ENCODE measurements at places on chromosomes 12 and 14.

GRCh38 chr14:62143245-62143644, 381.0 kb downstream of the SNAPC1 start:
- DNase-seq, result no peak

- DNase-seq, result no peak
These were observed 805.6 kb downstream of the NRXN3 start for GRCh38 chr14:78975734-78976133.

DNA sequence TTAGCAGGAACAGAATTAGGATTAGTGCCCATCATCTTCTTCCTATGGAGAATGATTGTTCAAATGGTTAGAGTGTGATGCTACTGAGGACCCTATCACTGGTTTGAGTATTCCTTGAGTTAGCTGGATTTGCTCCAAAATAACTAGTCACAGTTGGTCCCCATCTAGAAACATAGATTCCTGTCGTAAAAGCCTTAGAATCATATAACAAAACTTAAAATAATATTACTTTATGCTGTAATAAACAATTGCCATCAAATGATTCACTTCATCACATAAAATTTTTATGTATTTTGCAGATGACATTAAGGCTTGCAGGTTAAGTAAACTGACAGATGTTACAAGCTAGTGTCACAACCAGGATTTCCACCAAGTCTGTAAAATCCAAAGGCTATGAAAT, 209.8 kb downstream of the CCER1 start:
- no peak for DNase-seq

GRCh38 chr12:18476861-18477260, 215.5 kb downstream of the PIK3C2G start:
- DNase-seq, result no peak

GRCh38 chr14:61102549-61103466, 121.8 kb downstream of the SLC38A6 start:
- DNase-seq, result no peak

DNA sequence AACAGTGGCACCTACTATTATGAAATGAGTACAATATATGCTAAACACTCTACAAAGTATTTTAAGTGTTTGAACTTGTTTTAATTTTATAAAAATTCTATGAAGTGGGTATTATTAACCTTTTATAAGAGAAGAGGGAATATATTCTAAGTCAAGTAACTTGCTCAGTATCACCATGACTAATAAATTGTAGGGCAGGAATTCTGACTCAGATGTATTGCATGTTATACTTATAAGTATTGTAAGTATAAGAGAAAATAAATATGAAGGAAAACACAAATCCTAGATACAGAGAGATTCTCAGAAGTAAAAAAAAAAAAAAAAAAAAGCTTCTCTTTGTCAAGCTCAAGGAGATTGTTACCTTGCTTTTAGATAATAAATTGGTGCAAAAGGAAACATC, 893.2 kb downstream of the SLC16A7 start:
- no peak for DNase-seq

DNA sequence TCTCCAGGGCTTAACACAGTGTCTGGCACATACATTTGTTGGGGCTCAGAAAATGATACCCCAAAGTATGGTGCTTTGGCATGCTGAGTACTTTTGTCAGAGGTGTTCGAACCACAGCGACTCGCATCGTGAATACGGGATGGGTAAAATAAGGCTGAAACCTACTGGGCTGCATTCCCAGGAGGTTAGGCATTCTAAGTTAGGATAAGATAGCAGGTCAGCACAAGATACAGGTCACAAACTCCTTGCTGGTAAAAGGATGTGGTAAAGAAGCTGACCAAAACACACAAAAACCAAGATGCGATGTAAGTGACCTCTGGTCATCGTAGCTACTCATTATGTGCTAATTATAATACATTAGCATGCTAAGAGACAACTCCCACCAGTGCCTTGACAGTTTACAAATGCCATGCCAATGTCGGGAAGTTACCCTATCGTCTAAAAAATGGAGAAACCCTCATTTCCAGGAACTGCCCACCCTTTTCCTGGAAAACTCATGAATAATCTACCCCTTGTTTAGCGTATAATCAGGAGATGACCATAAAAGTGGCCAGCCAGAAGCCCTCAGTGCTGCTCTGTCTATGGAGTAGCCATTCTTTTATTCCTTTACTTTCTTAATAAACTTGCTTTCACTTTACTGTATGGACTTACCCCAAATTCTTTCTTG, 3.3 kb upstream of the AEBP2 start:
- DNase-seq, result no peak

- no peak for DNase-seq
These were observed 4.4 kb upstream of the ARHGAP5 start for GRCh38 chr14:32072676-32073075.

GRCh38 chr12:48024735-48025134, 20.5 kb upstream of the COL2A1 start:
- DNase-seq, result no peak

DNA sequence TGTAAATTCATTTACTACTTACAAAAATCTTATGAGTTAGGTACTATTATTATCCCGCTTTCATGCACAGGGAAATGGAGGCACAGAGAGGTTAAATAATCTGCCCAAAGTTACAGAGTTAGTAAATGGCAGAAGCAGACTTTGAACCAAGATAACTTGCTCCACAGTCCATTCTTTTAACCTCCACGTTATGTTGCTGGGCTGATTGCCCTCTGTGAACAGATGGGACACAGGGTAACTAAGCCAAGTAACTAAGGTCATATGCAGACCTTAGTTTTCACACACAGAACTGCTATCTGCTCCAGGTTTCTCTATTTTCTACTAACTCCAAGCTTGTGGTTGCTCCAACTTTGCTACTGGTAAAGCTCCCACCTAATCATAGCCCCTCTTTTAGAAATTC, 147.1 kb upstream of the IFNG-AS1 start:
- DNase-seq, result no peak

DNA sequence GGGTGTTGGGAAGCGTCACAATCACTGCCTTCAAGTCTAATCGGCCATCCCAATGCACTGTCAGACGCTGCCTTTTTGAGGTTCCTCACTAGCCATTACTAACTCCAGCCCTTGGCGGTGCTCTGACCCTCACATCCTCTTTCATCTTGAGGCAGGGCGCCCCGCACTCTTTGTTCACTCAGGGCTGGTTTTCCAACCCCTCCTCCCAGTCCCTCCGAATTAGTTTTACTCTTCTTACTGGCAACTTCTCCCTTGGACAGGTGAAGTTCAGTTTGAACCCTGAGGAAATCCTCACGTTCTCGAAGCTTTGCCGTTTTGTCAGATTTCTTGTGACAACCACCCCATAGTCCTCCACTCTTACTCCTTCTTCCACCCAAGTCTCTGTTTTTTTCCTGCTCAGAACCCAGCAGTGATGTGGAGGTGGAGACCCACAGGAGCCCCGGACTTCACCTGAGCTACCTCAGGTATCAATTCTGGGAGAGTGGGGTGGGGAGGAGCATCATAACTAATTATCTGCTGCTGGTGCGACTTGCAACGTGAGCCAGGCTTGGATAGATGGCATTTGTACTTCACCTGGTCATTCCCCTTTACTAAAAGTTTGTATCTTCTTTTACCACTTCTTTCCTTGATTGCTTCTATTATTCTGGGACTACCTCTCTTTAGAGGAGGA, 757 bp downstream of the ZC3H10 start:
- no peak for DNase-seq

- DNase-seq, result no peak
These were observed 29.6 kb upstream of the TSPAN8 start for GRCh38 chr12:71187379-71187778.

GRCh38 chr12:76898442-76898841, 19.6 kb upstream of the CSRP2 start:
- DNase-seq, result no peak

DNA sequence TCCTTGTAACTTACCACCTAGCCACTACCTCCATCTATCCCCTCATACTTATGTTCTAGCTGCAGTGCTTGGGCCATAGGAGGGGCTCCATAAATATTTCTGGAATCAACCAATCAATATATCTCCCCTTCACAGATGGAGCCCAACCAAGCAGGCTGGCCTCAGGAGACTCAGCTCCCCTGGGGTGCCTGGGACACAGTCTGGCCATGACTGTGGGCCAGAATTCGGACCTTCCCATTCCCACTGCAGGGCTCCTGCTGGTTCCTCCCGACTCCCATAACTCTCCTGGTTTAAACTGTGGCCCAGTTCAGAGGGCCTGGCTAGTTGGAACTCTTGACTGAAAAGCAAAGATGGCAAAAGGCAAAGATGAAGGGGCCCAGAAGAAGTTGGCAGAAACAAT, 13.0 kb downstream of the TTC7B start:
- no peak for DNase-seq

GRCh38 chr14:69708586-69709560, 58.1 kb upstream of the SRSF5 start:
- DNase-seq, result peak; percentile 36

DNA sequence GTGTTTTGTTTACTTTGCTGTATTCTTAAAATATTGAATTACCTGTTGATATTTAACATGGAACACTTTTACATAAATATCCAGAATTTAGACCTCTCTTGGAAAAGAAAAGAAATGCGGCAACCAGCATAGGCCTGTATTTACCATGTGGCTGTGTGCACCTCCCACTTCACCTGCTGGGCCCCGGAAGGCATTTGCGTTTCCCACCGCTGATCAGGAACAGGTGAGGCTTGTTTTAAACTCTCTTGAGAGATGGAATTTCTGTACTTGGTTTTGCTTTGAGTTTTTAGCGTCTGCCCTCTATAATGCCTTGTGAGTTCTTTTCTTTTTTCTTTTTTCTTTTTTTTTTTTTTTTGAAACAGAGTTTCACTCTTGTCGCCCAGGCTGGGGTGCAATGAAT, 124.2 kb downstream of the GLT1D1 start:
- no peak for DNase-seq

DNA sequence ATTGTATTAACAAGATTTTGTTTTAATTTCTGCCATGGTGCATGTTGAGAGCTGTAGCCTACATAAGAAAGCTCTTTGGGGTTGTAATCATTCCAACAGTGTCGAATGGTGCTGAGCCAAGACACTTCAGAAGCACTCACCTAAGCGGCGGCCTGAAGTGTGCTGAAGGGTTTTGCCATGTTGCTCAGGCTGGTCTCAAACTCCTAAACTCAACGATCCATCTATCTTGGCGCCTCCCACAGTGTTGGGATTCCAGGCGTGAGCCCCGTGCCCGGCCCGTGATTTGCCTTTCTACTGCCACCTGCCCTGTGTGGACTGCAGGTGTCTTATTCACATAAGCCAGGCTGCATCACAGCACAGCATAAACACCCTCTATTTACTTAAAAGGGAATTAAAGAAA, 48.9 kb downstream of the AMN start:
- no peak for DNase-seq

DNA sequence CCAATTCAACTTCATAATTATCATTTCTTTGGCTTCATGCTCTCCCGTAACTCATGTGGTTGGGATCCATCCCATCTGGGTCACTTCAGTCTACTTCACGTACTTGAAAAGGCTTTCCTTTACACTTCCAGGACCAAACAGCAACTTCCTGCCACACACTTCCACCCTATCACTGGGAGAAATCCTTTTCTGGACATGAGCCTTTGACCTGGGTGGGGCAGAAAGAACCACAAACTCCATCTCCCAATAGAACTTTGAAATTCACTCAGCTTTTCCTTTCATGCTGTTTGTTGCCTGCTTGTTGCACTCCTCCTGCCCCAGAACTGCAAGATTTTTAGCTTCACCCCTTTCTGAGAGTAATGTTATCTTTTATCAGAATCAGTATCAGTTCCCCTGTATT, 18.4 kb upstream of the GALNT16 start:
- no peak for DNase-seq

- DNase-seq, result no peak
These were observed 22.2 kb downstream of the MANSC1 start for GRCh38 chr12:12327802-12328201.

- DNase-seq, result no peak
These were observed 292.3 kb downstream of the TMEM121 start for GRCh38 chr14:105818712-105819005.

- no peak for DNase-seq
These were observed 208.1 kb upstream of the NEDD1 start for GRCh38 chr12:96698965-96699364.

DNA sequence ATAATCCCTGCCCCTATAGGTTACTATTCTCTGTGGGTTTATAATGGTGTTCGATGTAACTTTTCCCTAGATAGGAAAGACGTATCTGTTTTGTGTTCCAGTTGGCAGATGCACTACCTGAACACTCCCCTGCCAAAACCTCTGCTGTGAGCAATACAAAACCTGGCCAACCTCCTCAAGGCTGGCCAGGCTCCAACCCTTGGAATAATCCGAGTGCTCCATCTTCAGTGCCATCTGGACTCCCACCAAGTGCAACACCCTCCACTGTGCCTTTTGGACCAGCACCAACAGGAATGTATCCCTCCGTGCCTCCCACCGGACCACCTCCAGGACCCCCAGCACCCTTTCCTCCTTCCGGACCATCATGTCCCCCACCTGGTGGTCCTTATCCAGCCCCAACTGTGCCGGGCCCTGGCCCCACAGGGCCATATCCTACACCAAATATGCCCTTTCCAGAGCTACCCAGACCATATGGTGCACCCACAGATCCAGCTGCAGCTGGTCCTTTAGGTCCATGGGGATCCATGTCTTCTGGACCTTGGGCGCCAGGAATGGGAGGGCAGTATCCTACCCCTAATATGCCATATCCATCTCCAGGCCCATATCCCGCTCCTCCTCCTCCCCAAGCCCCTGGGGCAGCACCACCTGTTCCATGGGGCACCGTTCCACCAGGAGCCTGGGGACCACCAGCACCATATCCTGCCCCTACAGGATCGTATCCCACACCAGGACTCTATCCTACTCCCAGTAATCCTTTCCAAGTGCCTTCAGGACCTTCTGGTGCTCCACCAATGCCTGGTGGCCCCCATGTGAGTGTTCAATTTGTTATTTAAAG, 11.3 kb downstream of the MAPK1IP1L start:
- no peak for DNase-seq

DNA sequence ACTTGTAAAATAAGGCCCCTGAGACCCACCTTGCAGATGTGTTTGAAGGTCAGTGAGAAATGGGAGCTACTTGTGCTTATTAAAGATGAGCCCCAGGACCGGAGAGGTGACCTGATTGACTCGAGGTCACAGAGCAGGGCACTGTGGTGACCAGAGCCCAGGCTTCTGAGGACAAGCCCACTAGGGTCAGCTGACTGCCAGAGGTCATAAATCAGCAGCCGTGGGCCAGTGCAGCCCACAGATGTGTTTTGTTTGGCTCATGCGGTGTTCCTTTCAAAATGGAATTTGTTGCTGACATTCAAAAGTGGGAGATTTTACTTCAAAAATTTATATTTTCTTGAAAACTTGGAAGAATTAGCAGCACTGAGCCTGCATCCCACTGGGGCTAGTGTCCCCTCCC, 24.5 kb downstream of the JDP2 start:
- no peak for DNase-seq

- no peak for DNase-seq
These were observed 118.0 kb downstream of the KICS2 start for GRCh38 chr12:64103825-64104740.

GRCh38 chr14:84807673-84808072, 722.3 kb upstream of the FLRT2 start:
- no peak for DNase-seq

DNA sequence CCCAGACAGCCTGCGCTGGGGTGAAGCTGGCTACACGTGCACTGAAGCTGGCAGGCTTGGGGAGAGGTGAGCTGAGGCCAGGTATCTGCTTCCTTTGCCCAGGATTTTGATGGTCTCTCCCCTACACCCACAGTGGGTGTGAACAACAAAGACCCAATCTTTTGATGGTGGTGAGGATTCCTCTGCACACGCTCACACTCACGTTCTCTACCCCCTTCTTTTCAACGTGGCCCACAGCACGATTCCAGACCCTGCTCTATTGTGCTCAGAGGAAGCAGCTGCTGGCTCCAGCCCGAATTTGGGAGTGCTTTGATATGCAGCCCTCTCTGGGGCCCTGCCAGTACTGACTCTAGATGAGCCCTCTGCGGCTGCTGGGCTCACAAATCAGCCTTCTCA, 4.9 kb downstream of the CD9 start:
- no peak for DNase-seq

All from activated naive CD8-positive, alpha-beta T cell treated with anti-CD3 and anti-CD28 coated beads for 36 hours (primary cell).